ENCODE measurements at places on chromosomes 7 and 10.

- peak; percentile 37 for DNase-seq
Observed at GRCh38 chr7:6446838-6447580, 745 bp downstream of the DAGLB start.

- no peak for DNase-seq
Observed at GRCh38 chr10:6074489-6075301, 12.5 kb upstream of the IL2RA start.

DNA sequence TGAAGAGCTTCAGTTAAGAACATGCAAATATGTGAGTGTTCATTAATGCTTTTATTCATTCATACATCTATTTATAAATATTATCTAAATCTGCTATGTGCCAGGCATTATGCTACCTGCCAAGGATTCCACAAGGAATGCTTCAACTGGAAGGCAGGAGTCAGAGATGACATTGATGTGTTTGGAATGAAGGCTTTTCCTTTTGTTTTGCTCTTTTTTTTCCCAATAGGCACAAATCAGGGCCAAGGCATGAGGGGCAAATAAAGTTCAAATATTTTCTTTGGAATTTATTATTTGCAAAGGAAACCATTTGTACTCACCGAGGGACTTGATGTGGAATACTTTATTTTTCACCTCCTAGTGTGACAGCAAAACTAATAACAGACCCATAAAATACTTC lies 530.3 kb downstream of the ARL4A start:
- no peak for DNase-seq

DNA sequence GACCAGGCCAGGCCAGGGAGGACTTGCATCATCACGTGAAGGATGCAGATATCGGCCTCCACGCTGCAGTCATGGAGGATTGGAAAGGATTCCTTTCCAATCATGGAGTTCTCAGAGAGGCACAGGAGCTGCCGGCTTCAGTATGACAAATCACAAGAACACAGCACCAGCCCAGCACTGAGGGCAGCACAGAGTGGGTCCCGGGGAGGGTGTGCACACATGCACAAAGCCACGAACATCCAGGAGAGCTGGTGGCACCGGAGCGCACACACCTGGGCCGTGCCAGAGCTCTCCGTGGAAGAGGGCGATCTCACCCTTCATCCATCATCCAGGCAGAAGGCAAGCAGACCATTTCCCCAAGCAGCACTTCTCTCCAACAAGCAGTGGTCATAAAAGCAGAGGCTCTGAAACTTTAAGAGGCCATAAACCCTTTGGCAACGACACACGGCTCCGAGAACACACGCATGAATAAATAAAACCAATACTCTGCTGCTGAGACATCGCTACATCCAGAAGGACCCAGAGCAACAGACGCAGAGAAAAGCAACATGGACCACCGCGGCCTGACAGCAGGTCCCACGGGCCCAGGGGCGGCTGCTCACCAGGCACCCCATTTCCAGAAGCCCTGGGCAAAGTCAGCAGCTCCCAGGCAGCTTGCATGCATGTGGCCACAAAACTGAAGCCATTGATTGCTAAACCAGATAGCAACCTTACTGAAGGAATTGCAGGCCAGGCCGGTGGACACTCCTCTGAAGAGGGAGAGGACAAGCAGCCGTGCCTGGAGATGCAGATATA lies 180.8 kb downstream of the USP6NL start:
- DNase-seq, result no peak

- no peak for DNase-seq
Observed at GRCh38 chr7:13017333-13017857, 330.0 kb downstream of the ARL4A start.

Measured in NCI-H1436 (cell line).